ENCODE measurements at places on chromosomes 1 and 21.

DNA sequence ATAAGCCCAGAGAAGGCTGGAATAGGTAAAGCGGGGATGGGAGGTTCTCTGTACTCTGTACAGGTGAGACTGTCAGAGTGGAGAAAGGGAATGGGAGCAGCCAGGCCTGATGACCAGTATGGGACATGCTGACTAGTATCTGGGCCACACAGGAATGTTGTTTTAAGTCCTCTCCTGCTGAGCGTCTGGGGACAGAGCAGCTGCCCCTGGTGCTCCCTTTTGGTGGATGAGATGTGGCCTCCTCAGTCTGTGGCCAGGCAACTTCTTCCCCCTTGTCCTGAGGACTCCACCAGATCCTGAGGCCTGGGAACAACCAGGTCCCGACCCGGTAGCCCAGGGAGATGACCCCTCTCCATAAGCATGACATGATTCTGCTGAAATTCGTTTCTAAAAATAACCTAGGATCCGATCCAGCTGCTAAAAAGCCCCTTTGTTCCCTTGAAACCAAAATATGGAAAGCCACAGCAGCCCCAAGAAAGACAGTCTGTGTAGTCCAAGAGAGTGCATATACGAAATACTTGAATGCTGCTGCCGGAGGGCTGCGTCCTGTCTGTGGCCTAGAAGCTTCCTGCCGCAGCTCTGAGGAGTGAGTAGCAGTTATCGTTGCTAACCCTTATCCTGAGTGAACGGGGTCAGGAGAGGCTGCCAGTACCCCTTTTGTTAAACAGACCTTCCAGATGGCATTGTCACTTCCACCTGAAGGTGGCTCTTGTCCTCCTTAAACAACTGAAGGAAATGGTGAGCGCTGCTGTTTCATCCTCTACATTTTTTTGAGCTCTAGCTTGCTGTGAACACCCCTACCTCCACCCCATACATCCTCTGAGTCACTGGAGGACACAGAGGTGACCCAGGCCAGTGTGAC lies 47.1 kb downstream of the ATP2B4 start:
- DNase-seq, result no peak

GRCh38 chr1:3811595-3811911 lies 15.3 kb upstream of the LRRC47 start:
- no peak for DNase-seq

GRCh38 chr1:226643177-226643576 lies 94.6 kb downstream of the STUM start:
- DNase-seq, result no peak

- no peak for DNase-seq
Measured at GRCh38 chr1:7366286-7366954, 404.7 kb upstream of the VAMP3 start.

DNA sequence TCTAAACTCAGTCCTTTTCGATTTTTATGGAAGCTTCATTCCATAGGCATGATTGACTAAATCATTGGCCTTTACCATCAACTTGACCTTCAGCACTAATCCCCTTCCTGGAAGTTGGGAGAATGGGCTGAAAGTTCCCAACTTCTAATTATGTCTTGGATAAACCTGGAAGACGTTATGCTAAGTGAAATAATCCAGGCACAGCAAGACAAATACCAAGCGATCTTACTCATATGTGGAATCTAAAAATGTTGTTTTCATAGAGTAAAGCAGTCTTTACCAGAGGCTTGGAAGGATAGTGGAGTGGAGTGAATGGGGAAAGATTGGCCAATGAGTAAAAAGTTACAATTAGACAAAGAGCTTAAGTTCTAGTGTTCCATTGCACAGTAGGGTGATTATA lies 1453.2 kb downstream of the PLA2G4A start:
- no peak for DNase-seq

DNA sequence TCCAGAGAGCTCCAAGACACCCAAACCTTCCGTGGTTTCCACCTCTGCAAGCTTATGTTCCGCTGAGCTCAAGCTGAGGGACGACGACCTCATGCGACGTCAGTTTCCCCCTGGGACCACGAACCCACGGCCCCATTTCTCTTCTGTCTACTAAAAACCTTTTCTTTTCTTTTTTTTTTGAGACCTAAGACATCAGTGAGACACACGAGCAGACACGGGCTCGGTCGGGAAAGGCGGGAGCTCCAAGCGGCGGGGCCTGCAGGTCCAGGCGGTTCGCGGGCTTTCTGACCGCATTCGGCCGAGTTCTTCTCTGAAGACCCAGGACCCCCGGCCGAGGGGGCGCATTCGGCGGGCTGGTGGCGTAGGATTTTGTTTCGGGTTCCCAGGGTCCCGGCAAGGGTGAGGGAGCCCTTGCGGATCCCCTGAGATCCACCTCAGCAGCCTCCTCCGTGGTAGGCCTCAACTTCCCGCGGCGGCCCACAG lies 402 bp downstream of the C21orf58 start:
- no peak for DNase-seq

DNA sequence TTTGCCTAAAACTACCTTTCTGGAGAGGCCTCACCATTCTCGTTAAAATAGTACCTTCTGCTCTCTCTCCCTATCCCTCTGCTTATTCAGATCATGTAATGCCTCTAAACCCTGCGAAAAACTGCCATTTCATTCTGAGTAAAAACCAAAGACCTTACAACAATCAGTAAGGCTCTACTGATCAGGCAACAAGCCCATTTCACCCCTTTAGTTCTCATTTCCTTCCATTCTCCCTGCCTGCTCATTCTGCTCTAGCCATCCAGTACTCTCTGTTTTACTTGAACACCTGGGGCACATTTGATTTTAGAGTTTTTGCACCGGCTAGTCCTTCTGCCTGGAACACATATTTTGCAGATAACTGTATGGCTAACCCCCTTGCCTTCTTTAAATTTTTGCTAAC lies 187.8 kb downstream of the COQ8A start:
- no peak for DNase-seq

- no peak for DNase-seq
Measured at GRCh38 chr1:2313651-2314261, 77.6 kb downstream of the MORN1 start.

DNA sequence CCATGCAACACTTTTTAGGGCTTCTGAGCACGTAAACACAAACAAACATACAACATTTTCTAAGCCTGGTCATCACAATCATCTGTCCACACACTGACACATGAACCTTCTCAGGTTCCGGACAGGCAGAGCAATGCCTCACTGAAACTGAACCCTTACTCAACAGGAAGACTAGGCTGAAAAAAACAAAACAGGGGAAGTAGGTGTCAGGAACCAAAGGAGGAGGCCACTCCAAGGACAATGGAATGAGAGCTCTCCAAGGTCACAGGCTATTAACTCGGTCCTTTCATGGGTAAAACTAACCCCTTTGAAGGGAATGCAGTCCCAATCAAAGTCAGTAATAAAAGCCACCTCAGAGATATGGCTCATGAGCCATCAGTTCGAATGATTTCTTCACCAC lies 76.6 kb downstream of the FAM78B start:
- no peak for DNase-seq

DNA sequence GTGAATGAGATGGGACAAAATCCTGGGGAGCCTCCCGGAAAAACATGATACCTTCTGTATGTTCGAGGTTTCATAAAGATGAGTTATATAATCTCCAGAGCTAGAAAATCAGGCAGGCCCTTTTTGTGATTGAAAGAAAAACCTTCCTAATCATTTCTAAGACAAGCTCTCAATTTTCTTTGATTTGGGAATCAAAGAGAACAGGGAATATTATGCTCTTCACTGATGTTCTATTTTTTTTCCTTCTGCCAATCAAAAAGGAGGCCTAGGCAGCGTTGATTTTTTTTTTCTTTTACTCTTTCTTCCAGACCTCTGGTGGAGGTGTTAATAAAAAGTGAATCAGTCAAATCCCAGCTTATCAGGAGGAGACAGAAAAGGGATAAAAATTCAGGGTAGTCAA lies 34.5 kb downstream of the DIRAS3 start:
- DNase-seq, result no peak

- no peak for DNase-seq
Measured at GRCh38 chr1:202589190-202589930, 120.9 kb downstream of the SYT2 start.

GRCh38 chr1:166089804-166090203 lies 77.0 kb downstream of the FAM78B start:
- no peak for DNase-seq

DNA sequence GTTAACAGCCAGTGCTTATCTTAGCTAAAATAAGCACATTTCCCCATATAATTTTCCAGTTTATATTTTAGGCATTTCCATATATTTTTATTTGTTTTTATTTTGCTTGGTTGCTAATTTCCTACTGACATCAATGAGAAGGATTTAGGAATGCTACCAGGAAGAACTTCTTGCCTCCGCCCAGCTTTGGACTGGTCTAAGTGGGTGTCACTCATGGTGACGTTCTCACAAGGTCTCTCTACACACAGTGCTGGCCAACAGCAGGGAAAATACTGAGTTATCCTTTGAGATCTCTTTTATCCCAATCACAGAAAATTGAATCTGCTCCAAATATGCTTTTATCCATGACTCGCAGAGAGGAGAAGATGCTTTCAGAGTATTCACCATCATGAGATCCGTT lies 13.2 kb downstream of the MX1 start:
- DNase-seq, result no peak

- DNase-seq, result no peak
Measured at GRCh38 chr1:151294742-151295462, 12.8 kb downstream of the ZNF687 start.

DNA sequence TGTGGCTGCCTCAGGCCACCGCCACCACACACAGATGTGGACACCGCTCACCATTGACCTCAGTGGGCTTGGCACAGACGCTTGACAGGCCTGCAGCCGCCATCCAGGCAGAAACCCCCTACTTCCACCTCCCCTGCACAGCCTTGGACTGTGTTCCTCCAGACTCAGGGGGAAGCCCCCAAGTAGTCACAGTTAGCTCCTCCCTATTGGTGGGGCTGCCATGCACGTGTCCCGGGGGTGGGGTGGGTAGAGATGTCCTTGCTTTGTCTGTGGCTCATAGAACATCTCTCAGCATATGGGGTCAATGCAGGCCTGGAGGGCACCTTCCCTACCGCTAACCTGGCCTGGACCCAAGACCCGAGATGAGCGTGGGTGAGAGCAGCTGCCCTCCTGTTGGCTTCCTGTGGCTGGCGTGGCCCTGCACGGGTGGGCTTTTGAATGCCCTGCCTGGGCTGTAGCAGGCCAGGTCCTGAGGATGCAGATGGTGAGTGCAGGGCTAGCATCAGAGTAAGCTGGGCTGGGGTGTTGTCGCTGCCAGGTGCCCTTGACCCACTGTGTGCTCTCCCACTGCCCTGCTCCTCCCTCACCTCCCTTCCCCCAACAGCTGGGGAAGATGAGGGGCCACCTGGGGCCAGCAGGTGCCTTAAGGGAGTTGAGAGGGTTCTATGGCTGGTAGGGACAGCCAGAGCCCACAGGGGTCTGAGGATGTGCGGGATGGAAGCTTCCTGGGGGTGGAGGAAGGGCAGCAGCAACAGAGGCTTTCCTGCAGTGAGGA lies 6.2 kb downstream of the CROCC start:
- DNase-seq, result no peak

DNA sequence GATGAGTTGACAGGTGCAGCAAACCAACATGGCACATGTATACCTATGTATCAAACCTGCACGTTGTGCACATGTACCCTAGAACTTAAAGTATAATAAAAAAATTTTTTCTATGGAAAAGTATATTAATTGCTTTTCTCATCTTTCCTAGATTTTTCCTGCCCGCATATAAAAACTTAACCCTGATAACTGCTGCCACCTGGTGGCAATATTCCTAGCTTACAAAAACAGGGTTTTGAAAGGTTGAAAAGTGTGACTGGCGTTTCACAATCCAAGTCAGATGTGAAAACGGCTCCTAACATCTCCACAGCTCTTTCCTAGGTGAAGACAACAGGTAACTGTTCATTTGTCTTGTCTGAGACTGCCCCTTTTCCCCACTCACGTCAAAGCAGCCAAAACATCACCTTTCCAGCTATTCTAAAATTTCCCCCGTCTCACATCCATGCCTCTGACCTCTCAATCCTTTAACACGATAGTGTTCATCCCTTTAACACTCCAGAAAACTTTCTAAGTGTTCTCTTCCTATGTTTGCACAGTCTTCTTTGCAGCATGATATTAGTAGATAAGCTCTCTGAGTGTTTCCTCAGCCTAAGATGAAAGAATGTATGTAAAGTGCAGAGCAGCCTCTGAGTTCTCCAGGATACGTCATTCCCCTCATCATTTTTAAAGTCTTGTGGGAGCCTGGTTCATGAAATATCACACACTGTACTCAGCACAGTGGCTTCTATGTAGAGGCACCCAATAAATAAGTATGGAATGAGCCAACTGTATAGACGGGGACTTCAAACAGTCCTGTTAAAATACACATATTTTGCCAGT lies 27.5 kb downstream of the OVGP1 start:
- no peak for DNase-seq

All from iPS DF 19.7 (cell line).